AG08395 (cell line): ENCODE measurements at places on chromosomes 3 and 15.
A peak's percentile ranks its signal among the peaks of the same experiment; 100 is the strongest.

DNA sequence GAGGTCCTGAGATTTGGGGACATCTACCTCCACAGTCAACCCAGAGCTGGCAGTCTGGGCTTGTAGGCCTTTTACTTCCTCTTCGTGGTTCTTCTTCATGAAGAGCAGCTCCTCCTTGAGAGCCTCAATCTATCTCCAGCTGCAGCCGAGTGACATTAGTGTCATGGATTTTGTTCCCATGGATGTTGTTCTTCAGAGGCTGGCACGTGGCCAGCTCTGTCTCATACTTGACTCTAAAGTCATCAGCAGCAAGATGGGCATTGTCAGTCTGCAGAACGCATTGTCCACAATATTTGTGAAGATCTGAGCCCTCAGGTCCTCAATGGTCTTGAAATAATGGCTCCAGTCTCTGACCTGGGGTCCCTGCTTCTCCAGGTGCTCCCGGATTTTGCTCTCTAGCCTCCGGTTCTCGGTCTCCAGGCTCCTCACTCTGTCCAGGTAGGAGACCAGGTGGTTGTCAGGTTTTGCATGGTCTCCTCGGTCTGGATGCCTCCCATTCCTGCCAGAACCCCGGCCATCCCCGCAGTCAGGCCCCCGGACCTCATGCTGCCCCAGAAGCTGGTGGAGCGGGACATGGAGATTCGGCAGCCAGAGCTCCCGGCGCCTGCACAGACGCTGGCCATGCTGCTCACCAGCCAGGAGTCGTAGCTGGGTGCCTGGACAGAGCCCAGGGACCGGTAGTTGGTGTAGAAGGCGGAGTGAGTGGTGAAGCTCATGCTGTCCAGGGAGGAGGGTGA is 3.4 kb upstream of the CCNL1 start:
- DNase-seq = no peak

GRCh38 chr15:47961401-47962090 is 159.2 kb upstream of the SLC24A5 start:
- no peak for DNase-seq

DNA sequence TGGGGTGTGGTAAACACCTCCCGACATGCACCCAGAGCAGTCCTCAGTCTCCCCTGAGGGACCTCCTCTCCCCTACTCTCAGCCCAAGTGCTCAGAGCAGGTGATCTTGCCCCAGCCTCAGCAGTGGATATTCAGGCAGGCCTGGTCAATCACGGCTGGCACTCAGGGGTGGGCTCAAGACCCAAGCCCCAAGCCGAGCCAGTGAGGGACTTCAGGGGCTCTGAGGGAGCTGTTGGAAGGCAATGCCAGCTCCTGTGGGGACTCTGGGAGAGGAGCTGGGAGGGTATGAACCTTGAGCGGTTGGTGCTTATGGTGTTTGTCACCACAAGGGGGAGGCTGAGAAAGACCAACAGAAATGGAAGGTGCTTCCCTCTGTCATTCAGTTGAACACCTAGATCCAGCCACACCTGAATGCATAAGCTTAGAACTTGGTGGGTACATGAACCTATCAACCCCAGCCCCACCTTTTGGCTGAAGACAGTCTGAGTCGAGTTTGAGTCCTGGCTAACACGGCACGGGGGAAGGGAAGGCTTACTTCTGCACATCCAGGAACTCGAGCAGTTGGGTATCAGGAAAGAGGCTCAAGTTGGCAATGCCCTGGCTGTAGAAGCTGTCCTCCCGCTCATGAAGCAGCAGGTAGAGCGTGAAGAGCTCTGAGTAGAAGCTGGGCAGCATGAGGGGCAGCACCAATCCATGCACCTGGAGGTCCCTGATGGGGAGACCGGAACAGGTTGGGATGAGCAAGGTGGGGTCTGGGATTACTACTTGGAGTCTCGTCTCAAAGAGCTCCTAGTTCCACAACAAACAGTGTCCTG is 19.2 kb downstream of the ALS2CL start:
- DNase-seq = no peak

GRCh38 chr3:25462495-25462894 is 34.4 kb downstream of the RARB start:
- no peak for DNase-seq

GRCh38 chr3:169552533-169552932 is 111.0 kb downstream of the MECOM start:
- no peak for DNase-seq

- no peak for DNase-seq
These were observed 4.2 kb downstream of the PRTG start for GRCh38 chr15:55738715-55739114.

GRCh38 chr3:177802151-177802900 is 605.0 kb upstream of the TBL1XR1 start:
- DNase-seq = peak; percentile 45

DNA sequence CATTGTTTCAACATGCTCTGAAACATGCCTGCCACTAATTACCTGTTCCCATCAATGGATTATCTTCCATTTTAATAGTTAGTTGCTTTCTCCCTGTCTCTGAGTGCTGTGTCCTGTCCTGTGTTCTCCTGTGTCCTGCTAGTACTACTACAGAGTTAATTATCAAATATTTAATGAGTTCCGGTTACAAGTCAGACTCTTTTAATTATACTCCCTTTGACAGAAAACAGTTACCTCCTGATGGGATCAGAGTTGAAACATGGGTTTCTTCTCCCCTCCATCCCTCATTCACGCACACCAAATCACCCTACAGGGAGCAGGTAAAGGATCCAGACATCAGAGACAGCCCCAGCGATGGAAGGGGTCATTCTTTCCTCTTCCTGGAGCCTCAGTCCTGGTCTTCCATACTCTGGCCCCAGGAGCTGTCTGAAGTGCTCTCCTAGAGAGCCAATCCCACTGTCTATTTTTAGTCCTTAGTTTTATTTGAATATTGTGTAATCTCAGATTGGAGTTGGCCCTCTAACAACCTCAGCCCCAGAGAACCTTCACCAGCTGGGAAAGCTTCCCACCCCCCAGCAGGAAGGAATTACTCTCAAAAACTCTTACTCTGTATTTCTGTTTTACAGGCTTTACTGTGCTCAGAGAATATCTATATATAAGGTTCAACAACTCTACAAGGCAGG is 137.0 kb upstream of the C2CD4B start:
- DNase-seq = peak; percentile 19

DNA sequence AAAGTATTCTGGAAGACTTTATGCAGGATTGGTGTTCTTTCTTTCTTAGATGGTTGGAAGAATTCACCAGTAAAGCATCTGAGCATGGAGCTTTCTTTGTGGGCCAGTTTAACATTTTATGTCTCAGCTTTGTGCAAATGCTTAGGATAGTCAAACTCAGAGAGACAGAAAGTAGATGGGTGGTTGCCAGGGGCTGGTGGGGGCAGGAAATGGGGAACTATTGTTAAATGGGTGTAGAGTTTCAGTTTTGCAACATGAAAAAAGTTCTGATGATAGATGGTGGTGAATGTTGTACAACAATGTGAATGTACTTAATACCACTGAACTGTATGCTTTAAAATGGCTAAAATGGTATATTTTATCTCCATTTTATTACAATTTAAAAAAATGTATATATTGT is 24.8 kb downstream of the SPCS1 start:
- no peak for DNase-seq

DNA sequence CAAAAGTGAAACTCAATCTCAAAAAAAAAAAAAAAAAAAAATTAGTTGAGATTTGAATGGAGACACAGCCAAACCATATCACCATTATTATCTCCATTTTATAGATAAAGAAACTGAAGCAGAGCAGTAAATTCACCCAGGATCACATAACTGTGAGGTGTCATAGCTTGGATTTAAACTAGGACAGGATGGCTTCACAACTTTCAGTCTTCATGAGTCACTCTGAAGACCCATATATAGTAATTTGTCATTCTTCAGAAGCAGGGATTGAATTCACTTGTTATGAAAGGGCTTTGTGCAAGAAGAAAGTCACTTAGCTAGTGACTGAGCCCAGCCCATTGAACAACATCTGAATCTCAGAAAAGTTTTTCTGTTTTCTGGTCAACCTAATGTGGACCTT is 60.5 kb upstream of the LRIG1 start:
- no peak for DNase-seq

DNA sequence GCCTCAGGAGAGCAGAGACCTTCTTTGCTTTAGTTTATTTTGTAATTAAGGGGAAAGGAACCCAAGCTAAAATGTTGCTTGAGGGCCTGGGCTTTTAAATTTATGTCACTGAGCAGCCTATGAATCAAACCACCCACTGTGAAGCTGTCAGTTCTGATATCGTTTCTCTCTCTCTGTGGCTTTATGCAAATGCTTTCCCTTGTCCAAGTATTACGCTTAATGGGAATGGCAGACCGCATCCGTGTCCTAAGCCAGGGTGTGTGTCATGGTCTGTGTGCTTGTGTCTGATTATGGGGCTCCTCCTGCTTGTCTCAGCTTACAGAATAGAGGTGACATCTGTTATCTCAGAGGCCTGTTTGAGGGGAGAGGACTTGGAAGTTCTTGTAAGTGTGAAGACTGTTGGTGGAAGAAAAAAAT is 82.4 kb downstream of the EBLN2 start:
- peak; percentile 50 for DNase-seq

- DNase-seq = no peak
These were observed 258.8 kb downstream of the IL5RA start for GRCh38 chr3:2851361-2851760.

DNA sequence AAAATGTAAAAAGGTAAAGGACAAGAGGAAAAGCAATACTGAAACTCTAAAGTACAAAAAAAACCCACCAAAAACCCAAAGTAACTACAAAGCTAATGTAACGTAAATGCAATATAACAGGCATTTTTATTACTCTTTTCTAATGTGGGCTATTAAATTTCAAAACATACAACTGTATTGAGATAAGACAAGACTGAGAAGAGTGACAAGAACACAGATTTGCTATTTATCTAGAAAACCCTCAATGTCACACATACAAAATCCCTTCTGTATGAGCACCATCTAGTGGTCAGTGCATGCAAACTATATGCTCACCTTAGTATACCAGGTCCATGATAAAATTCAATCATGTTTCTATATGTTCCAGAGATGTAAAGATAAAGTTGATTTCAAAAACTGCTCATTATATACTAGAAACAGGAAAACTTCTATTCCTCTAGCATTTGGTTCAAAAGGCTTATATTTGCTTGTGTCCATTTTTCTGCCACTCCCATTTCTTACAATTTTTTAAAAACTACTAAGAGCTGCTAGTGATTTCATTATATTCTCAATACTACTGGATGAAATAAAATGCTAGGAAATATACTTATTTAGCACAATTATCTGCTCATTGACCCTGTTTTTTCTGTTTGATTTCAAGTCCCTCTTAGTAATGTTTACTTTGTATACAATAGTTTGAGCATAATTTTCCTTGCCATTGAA is 111.4 kb downstream of the DLG1 start:
- peak; percentile 59 for DNase-seq

DNA sequence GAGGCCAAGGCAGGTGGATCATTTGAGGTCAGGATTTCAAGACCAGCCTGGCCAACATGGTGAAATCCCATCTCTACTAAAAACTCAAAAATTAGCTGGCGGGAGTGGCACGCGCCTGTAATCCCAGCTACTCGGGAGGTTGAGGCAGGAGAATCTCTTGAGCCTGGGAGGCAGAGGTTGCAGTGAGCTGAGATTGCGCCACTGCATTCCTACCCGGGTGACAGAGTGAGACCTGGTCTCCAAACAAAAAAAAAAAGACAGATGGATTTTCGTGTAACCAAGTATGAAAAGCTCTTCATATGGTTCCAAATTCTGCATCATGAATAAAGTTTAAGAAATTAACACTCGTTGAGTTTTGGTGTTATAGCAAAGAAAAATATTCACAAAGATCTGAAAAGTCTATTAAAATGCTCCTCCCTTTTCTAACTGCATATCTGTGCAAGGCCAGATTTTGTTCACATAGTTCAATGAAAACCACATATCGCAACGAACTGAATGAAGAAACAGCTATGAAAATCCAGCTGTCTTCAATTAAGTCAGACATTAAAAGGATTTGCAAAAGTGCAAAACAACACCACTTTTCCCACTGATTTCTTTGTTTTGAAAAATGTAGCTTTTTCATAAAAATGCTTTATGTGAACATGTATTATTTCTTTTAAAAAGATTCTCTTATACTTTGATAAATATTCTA is 23.8 kb upstream of the FBLN2 start:
- peak; percentile 54 for DNase-seq

GRCh38 chr3:171748064-171748924 is 62.0 kb downstream of the PLD1 start:
- no peak for DNase-seq

DNA sequence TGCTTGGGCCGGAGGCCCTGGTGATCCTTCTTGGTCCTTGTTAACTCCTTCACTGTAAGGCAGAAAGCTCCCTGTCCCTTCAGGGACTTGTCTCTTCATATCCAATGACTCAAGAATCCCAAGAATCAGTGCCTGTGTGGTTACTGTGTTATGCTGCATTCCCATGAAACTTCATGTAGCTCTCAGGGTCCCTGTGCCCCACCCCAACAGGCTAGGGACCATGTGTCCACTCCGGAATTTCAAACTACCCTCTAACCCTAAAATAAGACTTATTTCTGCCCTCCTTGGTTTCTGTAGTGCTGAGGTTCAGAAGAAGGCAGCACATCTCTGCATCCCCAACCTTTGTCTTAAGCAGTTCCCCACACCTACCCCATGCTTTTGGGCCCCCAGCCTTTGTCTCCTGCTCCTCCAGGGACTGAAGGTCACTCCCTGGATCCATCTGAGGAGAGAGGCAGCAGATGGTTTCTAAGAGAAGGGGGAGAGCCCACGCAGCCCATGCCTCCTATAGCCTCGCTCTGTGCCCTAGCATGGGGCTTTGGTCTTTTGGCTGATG is 531 bp upstream of the MAP1A start:
- DNase-seq = peak; percentile 66

GRCh38 chr15:88036154-88036839 is 220.2 kb downstream of the NTRK3 start:
- DNase-seq = no peak
